CD4-positive, alpha-beta T cell treated with Interleukin-4 for 4 hours (primary cell): ENCODE measurements at places on chromosomes 6 and 20.

DNA sequence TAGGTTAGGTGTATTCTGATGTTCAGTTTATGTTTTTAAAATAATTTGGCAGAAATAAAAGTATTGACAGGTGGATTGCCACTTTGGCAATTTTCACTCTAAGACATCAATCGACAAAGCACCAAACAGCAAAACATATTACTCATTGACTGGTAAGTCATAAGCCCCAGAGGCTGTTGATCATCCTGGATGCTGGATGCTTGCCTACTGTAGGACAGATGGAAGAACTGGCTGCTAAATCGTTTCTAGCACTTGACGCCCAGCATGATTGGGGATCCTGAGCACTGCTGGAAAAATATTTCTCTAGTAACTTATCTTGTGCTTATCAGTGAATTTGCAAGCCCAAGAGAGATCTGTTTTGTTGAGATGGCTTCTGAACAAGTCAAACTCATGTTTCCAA, 1001.9 kb upstream of the FLRT3 start:
- no peak for DNase-seq

DNA sequence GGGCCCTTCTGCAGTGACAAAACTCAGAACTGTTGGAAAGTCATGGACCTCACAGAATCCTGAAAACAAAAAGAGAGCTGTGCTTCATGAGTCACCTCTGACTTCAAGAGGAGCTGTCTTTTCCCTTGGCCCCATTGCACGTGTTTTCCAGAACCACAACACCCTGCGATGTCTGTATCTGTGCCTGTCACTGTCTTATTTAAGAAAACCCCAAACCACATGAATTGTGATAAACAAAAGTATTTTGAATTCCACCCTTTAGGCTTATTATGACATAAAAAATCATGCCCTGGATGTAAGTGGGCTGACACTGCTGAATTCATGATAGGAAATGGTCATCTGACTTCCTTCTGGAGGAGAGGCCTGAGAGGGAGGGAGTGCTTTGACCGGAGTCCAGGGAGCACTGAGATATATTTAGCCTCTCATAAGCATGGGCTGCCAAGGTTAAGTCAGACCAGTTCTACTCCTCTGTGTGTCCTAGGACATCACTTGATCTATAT, 96.4 kb upstream of the DUSP22 start:
- DNase-seq: peak; percentile 73

DNA sequence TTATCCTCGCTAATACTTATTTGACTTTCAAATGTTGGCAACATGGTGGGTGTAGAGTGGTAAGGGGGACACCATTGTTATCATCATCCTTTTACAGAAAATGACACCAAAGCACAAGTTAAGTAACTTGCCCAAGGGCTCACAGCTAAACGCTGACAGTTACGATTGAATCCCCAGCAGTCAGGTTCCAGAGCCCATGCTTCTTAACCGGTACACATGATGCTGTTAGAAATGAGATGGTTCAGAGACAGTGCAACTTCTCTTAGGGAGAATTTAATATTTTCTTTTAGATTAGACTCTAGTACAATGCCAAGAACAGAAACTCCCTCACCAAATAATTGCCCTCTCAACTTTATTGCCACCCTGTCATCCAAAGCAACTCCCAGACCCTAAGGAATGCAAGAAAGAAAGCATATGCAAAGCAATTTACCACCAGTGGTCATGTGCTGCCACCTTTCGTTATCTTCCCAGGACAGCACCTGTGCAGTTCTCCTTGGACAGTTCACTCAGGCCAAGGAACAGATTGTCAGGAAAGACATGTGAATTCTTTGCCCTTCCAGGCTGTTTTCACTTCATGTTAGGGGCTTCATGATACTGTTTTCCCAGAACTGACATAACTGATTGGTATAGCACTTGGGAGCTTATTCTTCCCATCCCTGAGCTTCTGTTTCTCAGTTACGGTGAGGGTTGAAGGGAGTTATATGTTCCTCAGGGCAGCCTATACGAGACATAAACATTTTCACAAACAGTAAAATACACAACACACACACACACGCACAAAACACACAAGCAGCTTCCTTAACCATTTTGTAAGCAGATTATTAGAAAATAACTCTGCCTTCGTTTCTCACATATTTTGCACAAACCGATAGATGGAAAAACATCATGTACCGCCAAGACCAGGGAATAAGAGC, 5.1 kb downstream of the HLA-DMA start:
- peak; percentile 54 for DNase-seq

DNA sequence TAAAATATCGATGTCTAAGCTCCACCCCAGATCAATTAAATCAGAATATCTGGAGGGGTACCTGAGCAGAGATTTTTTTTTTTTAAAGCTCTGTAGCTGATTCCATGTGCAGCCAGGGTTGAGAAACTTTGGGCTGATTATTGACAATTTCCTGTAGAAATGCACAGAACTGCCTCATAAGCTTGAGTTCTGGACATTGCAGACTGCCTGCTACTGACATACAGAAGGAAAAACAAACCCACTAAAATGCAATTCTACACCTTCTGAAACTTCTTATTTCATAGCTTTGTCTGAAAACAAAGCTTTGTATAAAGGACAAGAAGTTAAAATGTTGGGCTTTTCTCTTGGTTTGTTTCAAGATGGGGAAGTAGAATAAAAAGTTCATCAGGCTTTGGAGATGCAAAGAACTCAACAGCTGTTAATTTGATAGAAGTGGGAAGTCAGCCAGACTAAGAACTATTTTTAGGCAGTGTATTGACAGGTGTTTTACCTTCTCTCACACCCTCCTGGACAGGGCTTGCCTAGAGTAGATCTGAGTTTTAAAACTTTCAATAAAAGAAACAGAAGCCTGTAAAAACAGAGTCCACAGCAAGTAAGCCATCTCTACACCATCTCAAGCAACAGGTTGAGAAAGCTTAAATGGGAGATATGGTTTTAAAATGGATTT, 147.7 kb downstream of the KCNQ5 start:
- no peak for DNase-seq

GRCh38 chr6:129009851-129010250, 126.9 kb downstream of the LAMA2 start:
- DNase-seq: no peak

GRCh38 chr6:12280902-12281301, 9.3 kb upstream of the EDN1 start:
- no peak for DNase-seq

- no peak for DNase-seq
Measured at GRCh38 chr6:1418471-1419191, 29.3 kb downstream of the FOXF2 start.

DNA sequence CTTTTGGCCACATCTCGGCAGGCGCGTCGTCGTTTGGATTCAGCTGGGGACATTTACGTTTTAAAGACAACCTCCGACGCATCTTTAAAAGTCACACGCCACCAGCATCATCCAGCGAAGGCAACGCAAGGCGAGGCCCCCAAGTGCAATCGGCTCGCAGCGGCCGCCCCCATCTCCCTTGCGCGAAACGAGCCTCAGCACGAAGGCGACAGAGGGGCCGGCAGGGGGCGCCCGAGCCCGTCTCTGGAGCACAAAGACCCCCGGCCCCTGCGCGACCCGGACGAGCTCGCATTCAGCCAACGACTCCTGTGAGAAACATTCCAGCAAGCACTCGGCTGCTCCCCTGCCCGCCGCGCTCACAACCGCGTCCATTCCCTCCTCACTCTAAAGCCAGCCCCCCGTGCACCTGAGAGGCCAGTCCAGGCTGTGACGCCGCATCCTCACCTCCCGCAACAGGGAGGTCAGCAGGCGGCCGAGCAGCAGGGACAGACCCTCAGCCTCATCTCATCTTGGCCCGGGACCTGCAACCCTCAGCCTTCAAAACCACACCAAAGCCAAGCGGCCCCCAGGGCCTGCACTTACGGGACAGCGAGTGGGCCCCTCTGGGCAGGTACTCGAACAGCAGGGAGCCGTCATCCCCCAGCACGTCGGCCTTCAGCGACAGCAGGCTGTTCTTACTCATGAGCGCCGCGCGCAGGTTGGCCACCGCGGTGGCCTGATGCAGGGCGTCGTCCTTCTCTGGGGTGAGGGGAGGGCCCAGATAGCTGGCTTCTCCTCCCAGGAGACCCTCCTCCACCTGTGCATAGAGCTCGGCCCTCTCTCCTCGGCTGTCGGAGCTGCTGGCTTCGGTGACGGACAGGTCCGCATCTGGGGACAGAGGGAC, 35.8 kb downstream of the SLC2A4RG start:
- no peak for DNase-seq

DNA sequence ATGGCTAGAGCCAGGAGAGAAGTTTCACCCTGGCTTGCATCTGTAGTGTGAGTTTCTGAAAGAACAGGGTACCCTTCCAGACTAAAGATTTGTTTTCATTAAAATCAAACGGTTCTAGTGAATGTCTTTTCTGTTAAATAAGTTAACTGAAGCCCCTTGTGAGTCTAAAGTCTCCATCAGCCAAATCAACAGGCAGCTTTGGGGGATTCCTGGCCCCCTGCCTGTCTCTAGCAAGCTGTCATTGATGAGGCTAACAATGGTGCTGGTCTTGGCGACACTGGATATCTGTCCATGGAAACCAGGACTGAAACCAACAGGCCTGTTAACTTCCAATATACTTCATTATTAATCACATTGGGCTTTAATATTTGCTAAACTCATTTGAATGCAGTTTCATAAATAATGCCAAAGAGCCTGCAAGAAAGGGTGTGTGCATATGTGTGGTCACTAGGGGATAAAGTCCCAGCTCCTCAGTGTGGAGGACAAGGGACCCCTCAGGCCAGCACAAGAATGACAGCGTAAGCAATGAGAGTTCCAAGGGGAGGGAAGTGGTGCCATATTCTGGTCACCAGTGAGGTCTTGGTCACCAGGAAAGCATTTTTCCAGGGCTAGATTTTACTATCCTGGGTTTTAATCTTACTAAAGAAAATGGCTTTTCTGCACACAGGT, 9.1 kb upstream of the RNF182 start:
- no peak for DNase-seq

DNA sequence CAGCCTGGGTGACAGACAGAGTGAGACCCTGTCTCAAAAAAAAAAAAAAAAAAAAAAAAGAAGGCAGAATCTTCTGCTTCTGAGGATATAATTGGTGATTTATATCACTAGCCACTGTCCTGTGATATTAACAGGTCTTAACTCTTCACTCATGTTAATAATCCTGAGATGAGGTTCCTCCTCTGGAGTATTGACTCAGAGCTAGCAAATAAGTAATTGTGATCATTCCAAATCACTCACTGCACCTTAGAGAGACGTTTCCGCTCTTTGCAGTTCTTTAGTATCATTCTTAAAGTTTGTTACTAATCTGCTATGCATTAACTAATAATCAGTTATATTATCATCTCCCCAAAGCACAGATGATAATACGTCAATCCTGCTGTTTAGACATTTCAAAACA, 41.6 kb upstream of the NOX3 start:
- no peak for DNase-seq

DNA sequence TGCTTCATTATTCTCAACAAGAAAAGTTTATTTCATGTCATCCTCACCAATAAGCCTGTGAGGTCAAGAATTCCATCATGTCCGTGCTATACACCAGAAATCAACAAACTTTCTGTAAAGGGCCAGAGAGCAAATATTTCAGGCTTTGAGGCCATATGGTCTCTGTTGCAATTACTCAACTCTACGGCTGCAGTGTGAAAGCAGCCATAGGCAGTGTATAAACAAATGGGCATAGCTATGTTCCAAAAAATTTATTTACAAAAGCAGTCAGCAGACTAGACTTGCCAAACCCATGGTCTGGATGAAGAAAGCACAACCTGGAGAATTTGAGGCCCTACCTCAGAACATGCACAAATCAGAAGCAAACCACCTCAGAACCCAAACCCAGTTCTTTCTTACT, 118.5 kb downstream of the PCSK2 start:
- DNase-seq: no peak

- DNase-seq: no peak
Measured at GRCh38 chr6:35073766-35074471, 67.2 kb downstream of the TCP11 start.

DNA sequence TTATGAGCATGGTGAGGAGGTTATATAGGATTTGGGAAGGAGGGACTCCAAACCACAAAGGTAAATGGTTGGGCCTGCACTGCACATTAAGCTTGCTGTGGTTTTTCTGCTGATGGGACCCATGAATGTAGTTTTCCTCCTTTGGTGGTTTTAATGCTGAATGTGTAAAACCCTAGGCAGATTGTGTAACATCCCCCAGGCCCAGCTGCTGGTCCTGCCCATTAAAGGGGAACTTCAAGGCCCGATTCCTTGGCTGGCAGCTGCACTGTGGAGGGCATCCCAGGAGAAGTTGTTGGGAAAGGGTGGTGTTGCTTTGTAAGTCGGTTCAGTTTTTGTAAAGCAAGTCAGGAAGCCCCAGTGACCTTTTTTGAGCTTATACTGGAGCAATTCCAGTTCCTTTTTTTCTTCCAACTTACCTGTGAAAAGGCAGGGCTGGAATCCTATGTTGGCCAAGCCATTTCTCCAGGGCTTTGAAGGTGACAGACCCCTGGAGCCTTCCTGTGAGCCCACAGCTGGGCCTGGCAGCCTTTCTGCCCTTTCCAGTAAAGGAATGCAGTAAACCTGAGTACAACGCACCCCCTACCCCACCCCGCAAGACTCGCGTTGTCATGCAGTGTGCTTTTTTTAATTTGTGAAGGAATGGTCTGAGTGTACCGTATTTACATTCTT, 43.1 kb upstream of the NAA20 start:
- no peak for DNase-seq

- DNase-seq: no peak
Measured at GRCh38 chr6:70289299-70289698, 13.6 kb downstream of the COL9A1 start.

- DNase-seq: no peak
Measured at GRCh38 chr20:64161356-64162238, 2.7 kb upstream of the MYT1 start.

GRCh38 chr6:169897601-169898358, 146.4 kb downstream of the ERMARD start:
- DNase-seq: no peak

DNA sequence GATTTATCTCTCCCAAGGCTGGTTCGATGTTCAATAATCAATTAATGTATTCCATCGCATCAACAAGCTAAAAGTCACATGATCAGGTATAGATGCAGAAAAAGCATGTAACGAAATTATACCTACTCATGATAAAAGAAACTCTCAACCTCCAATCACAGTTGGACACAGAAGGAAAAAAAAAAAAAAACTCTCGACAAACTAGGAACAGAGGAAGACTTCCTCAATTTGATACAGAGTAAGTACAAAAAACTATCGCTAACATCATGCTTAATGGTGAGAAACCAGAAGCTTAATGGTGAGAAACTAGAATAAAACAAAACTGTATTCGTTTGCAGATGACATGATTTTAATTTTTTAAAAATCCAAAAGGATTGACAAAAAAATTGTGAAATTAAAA, 62.0 kb upstream of the SMIM29 start:
- no peak for DNase-seq

GRCh38 chr6:104431096-104431495, 428.6 kb downstream of the HACE1 start:
- DNase-seq: no peak

GRCh38 chr6:6730831-6731230, 142.3 kb downstream of the LY86 start:
- no peak for DNase-seq
